ENCODE measurements at places on chromosomes 6 and 20. TPM values are rescaled to one million over a fixed set of nuclear protein-coding genes. Genes with fewer than 3 reads are reported as not detected.

- no peaks in the 10 kb centered on the region for H3K4me1 ChIP-seq
- peaks cover 6% of the 10 kb centered on the region for H3K27me3 ChIP-seq
- H3K4me3 ChIP-seq: no peak overlapping the region
- H3K27ac ChIP-seq: no peak overlapping the region
These were observed 192.0 kb upstream of the PLN start for GRCh38 chr6:118356054-118356453.

DNA sequence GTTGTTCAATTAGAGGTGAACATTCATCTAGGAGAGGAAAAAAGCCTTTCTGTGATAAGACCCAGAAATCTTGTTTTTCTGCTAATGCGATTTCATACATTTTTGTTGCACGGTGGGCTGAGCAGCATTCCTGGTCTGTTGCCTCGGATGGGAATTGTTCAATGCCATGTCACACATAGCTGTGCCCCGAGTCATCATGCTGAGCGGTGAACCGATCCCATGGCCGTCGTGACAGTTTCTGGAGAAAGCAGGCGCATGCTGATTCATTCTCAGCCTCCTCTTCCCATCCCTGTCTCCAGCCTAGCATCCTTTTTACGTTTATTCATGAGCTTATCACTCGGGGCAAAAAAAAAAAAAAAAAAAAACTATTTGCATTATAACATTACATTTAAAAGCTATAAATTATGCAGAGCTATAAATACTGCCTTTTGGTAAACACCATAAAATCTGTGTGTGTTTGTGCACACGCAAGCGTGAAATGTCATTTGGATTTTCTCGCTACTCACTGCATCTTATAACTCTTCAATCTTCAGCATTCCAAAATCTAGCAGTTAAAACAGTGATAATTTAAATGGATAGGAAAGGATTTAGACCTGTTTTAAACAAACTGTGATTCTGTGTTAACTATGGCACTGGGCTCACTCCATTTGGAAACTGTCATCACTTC, 58.9 kb upstream of the IFNGR1 start:
- H3K27me3 ChIP-seq: peaks cover 13% of the 10 kb centered on the region
- no peak for DNase-seq
- no peaks in the 10 kb centered on the region for H3K36me3 ChIP-seq
- H3K4me1 ChIP-seq: peaks cover 10% of the 10 kb centered on the region
- H3K4me3 ChIP-seq: no peak overlapping the region

- no peaks in the 10 kb centered on the region for H3K4me1 ChIP-seq
- H3K27ac ChIP-seq: no peak overlapping the region
- DNase-seq: no peak
These were observed 154.9 kb downstream of the FOXA2 start for GRCh38 chr20:22429175-22430153.

DNA sequence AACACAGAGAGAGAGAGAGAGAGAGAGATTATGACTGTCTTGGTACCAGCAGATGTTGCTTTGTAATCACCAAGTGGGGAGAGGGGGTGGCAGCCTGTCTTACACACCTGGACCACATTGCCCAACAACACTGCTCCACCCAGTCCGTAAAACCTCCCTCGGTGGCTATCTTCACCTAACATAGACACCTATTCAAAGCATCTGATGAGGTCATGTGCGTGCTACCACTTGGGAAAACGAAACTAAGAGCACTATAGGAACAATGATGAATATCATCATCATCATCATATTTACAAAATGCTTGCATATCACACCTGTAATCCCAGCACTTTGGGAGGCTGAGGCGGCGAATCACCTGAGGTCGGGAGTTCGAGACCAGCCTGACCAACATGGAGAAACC, 24.1 kb upstream of the SALL4 start:
- H3K27ac ChIP-seq: no peak overlapping the region
- H3K4me3 ChIP-seq: no peak overlapping the region
- DNase-seq: no peak
- no peaks in the 10 kb centered on the region for H3K36me3 ChIP-seq

DNA sequence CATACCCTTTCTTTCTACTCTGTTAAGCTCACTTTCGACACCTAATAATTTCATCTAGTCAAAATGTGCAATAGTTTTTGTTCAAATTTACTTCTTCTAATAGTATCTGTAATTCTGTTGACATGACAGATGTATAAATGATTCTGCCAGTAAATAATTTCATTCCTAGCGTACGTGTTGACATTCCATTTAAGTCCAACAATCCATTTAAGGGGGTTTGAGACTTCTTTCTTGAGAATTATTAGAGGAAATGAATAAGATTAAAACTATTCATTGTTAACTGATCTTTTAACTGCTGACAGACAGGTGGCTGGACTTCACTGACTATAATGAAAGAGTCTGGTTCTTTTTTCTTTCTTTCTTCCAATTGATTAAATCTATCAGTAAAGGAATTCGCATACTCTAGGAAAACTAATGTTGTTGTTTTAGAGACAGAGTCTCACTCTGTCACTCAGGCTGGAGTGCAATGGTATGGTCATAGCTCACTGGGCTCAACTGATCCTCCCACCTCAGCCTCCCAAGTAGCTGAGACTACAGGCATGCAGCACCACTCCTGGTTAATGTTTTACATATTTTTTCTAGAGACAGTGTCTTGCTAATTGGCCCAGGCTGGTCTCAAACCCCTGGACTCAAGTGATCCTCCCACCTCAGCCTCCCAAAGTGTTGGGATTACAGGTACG, 55.9 kb downstream of the MAP3K5 start:
- no peaks in the 10 kb centered on the region for H3K36me3 ChIP-seq
- H3K27me3 ChIP-seq: no peaks in the 10 kb centered on the region
- H3K4me1 ChIP-seq: peaks cover 38% of the 10 kb centered on the region
- no peak overlapping the region for H3K27ac ChIP-seq

GRCh38 chr6:32194825-32195651, 2.6 kb upstream of the GPSM3 start:
- peak overlapping the region; percentile 98 for H3K27ac ChIP-seq
- no peaks in the 10 kb centered on the region for H3K27me3 ChIP-seq
- no peaks in the 10 kb centered on the region for H3K36me3 ChIP-seq
- peak; percentile 34 for DNase-seq

DNA sequence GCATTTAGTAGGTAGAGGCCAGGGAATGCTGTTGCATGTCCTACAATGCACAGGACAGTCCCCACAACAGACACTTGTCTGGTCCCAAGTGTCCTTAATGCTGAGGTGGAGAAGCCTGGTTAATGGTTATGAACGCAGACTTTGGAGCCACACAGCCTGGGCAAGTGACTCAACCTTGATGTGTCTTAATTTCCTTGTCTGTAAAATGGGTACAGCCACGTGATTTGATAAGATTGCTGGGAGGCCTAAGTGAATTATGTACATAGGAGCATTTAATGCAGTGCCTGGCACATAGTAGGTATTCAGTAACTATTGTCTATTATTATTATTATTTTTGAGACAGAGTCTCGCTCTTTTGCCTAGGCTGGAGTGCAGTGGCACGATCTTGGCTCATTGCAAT, 11.4 kb downstream of the KCNG1 start:
- no peaks in the 10 kb centered on the region for H3K36me3 ChIP-seq
- peaks cover 19% of the 10 kb centered on the region for H3K27me3 ChIP-seq
- no peak overlapping the region for H3K27ac ChIP-seq
- H3K4me1 ChIP-seq: no peaks in the 10 kb centered on the region
- no peak overlapping the region for H3K4me3 ChIP-seq
- no peak for DNase-seq

Gene PSORS1C1
- not detected for total RNA-seq

All from natural killer cell treated with Interleukin-12 subunit alpha and Interleukin-12 subunit beta and Interleukin-15 and Interleukin-18, amount 100 ng/mL, for 72 hours (primary cell).